Lower lobe of right lung (tissue), 2 donors: ENCODE measurements at places on chromosomes 2 and 18. TPM values are rescaled to one million over a fixed set of nuclear protein-coding genes. Genes with fewer than 3 reads are reported as not detected.

Gene MYCN
- 0.68 TPM for total RNA-seq

Gene CNTNAP5
- total RNA-seq, result not detected

Gene CFAP65
- total RNA-seq, result 7.6 TPM

Gene TNS1
- total RNA-seq, result 505 TPM

Gene CCDC74B
- 7.2 TPM for total RNA-seq

Gene CPLX4
- total RNA-seq, result not detected

Gene CNRIP1
- 20.8 TPM for total RNA-seq

Gene ECEL1
- total RNA-seq, result 1.0 TPM

Gene FOXI3
- not detected for total RNA-seq

Gene MERTK
- 20.7 TPM for total RNA-seq

Gene HOXD12
- not detected for total RNA-seq

Gene SEMA4F
- total RNA-seq, result 12.0 TPM

Gene LBX2
- total RNA-seq, result 1.5 TPM

Gene APOB
- total RNA-seq, result 0.53 TPM

Gene IL36G
- not detected for total RNA-seq

Gene HOXD13
- not detected for total RNA-seq

Gene CCDC88A
- 119 TPM for total RNA-seq

Gene CHAC2
- total RNA-seq, result 1.6 TPM

Gene L3MBTL4
- 16.9 TPM for total RNA-seq

Gene EDAR
- 0.12 TPM for total RNA-seq

Gene C2orf72
- total RNA-seq, result 0.97 TPM

Gene NCL
- total RNA-seq, result 295 TPM
